ENCODE measurements at places on chromosomes 1 and 21.

GRCh38 chr1:197773856-197774255 is 1.4 kb downstream of the DENND1B start:
- DNase-seq: no peak

DNA sequence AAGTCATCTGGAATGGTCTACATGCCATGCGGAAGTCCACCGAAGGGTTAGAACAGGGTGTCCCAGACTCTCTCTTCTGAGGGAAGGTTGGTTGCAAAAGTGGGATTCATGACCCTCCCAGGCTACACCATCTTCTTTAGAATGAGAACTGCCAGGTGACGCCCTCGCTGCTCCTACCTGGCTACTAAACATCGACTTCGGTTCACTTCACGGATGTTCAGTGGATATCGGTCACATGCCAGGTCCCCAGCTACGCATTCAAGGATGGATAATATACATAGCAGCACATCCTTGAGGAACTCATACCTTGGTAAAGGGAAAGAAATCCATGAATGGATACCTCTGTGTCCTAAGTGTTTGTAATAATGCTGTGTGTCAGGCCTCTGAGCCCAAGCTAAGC is 3.3 kb upstream of the OPTC start:
- no peak for DNase-seq

- DNase-seq: no peak
Measured at GRCh38 chr1:195082183-195082582, 1526.1 kb downstream of the KCNT2 start.

GRCh38 chr1:111515291-111516004 is 12.0 kb upstream of the ADORA3 start:
- no peak for DNase-seq

DNA sequence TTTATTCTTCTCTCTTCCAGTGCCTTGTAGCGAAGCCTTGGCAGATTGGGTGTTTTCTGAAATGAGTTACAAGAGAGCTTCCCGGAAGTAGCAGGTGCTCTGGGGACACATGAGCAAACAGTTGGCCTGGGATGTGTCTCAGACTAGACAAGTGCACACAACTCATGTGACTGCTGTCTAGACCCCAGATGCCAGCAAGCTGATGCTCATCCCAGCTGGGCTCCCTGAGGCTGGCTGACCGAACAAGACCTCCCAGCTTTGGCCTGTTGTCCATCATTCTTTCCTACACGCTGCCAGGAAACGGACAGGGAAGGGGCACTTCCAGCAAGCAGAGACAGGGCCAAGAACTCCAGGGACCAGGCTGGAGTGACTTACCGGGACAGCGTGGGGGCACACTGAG is 18.7 kb upstream of the CSF1 start:
- no peak for DNase-seq
